ENCODE measurements at places on chromosomes 3 and 15.

DNA sequence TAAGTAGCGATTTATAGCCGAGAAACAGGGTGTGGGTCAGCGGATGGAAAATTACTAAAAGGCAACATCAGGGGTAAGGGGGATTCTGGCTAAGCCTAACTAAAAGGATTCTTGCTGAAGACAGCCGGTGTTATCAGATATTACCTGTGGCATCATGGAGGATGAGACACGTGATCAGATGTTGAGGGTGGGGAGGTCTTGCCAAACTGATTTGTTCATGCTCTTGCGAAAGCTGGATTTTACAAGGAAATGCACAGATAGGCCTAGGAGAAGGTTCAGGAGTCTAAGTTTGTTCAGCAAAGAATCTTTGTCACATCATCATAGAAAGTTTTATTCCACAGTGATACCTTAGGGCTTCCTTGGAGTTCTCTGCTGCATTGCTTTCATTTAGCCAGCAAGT, 396.8 kb upstream of the TBL1XR1 start:
- no peak for DNase-seq

DNA sequence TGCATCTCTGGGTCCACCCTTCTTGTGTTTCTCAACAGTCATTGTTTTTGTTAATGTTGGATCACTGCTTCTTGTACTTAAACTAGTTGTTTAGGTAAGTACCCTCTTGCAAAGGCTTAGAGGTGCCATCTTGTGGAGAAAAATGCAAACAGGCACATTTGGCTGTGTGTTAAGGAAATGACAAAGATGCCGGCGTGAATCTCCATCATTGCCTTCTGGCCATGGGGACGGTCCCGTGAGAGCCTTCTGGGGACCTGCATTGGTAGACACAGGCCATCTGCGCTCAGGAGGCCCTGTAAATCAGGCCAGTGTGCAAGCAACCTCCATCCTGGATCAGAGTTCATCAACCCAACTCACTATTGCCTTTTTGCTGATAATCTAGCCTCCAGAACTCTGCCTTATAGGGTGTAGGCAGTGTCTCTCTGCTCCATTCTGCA, 158.6 kb upstream of the NR2E3 start:
- DNase-seq, result no peak

DNA sequence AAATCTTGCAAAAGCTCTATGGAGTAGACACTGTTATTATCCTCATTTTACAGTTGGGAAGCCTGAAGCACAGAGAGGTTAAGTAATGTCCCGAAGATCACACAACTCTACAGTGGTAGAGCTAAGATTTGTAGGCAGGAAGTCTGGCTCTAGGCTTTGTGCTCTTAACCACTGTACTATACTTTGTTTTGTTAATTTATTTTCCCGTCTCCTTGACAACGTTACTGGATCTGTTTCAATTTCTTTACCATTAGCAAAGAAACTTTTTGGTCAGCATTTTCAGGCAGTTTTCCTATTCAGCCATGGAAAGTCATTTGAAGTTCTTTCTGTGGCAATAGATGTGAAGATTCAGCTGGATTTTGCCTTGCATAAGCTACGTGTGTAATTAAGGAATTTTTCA, 51.7 kb downstream of the OTOL1 start:
- DNase-seq, result no peak

GRCh38 chr3:126551121-126551838, 7.5 kb downstream of the C3orf22 start:
- no peak for DNase-seq

- no peak for DNase-seq
Measured at GRCh38 chr15:22918596-22919140, 61.5 kb downstream of the CYFIP1 start.

DNA sequence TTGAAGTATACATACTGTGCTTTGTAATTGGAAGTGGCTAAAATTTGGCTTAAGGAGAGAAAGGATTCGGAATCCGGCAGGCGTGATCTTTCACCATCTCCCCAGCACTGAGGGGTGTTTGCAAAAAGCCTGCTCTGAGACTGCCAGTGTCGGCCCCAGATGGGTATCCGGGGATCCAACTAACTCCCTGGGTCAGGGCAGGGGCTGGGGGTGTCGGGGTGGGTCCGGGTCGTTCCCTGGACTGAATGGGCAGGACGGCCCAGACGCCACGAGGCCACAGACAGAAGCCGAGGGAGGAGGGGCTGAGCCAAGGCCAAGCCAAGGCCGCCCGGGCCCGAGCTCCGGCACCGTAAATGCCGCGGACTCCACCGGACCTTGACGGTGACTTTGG, 349 bp downstream of the PPIB start:
- DNase-seq, result no peak

GRCh38 chr3:158352551-158352950, 218.4 kb upstream of the MLF1 start:
- no peak for DNase-seq

DNA sequence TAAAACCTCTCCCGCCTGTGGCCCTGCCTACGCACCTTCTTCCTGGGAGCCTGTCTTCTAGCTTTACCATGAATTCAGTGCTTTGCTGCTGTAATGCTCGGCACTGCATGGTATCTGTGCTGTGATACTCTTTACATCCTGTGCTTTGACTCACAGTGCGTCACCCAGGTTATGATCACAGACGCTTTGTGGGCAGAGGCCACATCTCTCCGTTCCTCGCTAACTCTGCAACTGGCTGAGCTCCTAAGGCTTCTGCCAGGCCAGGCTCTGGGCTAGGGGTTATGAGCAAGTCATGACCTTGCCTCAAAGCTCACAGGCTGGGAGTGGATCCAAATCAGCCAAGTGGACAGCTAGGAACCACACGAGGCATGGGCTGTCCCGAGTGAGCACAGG, 23.2 kb downstream of the SPTBN5 start:
- peak; percentile 59 for DNase-seq

DNA sequence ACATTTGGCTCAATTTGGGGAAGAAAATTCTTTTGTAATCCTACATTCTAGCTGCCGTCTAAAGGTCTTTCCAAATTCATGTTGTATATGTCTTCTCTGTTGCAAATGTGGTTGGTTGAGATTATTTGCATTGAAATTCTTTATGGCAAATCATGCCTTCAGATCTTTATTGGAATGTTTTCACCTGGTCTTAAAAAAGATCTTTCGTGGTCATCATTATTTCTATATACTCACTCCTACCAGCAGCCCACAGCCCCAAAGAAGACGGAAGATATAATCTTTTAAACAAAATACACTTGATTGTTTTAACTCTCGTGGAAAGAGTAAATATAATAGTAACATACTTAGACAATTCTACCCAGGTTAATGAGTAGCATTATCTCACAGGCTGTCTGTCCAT, 41.5 kb upstream of the PPARG start:
- DNase-seq, result no peak

GRCh38 chr15:80613762-80614365, 81.2 kb upstream of the ABHD17C start:
- DNase-seq, result no peak

- no peak for DNase-seq
Measured at GRCh38 chr3:127133971-127134370, 59.0 kb upstream of the PRR23E start.

DNA sequence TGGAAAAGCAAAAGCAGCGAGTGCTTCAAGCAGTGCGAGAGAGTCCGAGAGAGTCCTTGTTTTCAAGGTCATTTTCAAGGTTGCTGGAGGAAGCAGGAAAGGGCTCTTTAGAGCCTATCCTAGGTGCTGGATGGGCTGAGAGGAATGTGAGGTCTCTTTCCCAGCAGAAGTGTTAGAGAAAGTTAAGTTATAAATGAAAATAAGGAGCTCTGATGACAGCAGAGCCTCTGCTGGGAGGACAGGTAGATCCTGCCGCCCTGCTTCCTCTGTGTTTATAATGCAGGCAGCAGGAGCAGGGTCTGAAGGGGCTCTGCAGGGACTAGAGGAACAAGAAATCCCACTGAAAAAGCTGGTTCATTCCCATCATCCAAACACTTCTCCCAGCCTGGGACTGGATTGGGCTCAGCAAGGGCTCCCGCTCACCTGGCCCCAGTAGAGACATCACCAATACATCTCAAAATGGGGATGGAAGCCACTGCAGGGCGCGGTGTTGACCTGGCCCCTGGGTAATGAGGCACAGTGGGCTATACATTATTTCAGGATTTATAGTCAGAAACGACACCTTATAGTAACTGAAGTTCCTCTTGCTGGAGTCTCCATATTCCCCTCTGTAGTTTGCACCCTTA, 41.5 kb upstream of the RAB6B start:
- no peak for DNase-seq

DNA sequence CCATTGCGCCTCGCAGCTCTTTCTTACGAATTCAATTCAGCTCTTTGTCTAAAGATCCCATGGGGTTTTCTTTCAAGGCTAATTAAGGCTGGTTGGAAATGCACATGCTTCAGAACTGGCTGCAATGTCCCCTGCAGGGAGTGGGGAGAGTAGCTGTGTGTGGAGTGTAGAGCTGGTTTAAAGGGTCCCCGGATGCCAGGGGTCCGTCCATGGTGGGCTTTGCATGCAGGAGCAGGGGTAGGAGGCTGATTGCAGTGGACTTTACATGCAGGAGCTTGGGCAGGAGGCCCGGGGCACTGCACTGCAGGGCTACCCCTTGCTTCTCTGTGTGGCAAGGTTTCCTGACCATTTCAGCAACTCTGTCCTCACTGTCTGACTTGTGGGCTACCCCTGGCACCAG, 261.6 kb upstream of the LYSMD4 start:
- DNase-seq, result no peak

DNA sequence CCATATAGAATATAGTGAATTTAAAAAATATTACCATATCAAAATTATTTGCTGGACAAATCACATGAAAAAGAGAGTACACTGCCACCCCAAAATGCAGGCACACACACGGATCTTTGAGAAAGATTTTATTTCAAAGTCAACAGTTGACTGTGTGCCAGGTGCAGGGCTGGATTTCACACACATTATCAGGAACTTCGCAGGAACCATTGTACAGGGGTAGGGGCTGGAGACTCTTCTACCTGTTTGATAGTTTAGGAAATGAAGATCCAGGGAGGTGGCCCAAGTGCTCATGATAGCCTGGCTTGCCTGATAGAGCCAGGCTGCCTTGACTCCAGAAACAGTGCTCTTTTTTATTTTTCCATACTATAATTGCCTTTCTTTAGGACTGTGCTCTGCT, 54.2 kb downstream of the IL1RAP start:
- DNase-seq, result no peak

DNA sequence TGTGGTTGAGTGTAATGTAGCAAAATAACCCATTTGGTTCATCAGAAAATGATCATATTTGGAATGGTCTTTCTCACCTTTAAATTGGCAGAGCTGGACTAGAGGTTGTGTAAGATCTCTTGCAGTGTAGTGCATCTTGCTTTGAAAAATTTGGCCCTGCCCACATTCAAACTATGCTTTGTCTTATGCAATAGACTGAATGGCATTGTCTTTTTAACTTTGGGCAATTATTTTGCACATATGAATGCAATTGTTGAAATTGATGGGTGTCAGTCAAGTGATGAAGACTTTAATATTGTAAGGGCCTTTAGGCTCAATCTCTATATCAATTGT, 381.4 kb downstream of the GRM7 start:
- DNase-seq, result no peak

GRCh38 chr15:79282371-79283251, at the start of gene ANKRD34C:
TSS of gene ANKRD34C (plus strand) at chr15:79282722. CDS start at chr15:79293285, 10,563 bp downstream.
- no peak for DNase-seq

- DNase-seq, result no peak
Measured at GRCh38 chr3:114336857-114337256, 43.0 kb downstream of the TIGIT start.

DNA sequence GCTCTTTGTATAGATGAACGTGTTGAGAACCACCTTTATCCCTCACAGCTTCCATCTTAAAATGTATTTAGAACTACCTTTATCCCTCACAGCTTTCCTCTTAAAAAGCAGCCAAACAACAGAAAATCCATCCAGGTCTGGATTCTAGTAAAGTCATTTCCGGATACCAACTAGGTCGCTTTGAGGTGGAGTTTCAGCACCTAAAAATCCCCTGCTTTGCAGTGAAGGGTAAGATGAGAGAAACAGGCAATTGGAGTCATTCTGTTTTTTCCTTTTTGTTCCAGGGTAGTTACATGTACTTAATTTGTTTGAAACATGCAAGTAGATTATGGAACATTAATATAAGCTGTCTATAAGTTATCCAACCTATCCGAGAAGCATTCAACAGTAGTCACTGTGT, 192.0 kb downstream of the UBE2E2 start:
- DNase-seq, result no peak
